ENCODE measurements at places on chromosomes 4 and X.

DNA sequence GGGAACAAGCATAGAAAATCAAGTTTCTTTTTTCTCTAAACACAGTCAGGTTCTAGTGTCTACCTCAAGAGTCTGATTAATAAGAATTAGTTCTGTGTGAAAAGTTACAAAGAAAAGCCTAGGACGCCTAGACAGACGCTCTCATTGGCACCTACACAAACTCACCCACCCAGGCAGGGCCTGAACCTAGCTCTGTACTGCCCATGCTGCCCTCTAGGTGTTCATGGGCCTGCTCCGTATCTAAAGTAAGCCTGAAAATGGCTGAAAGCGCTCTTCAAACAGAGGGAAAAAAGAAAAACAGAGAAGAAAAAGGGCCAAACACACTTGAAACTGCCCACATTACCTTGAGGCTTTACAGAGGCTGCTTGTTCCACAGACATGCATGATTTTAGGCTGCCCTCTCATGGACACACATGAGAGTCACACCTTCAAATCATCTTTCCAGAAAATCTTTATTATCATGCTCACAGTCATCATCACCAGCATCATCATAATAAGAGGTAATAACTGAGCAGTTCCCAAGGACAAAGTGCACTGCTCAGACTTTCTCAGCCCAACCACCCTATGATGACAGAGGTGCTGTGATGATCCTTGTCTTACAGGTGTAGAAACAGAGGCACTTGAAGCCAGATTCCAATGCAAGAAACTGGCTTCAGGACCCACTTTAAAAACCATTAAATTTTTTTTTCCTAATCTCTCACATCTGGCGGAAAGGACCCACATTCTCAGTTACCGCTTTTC lies 49.6 kb downstream of the MAP7D2 start:
- no peaks in the 10 kb centered on the region for H3K36me3 ChIP-seq
- H3K4me1 ChIP-seq, result no peaks in the 10 kb centered on the region
- DNase-seq, result no peak

DNA sequence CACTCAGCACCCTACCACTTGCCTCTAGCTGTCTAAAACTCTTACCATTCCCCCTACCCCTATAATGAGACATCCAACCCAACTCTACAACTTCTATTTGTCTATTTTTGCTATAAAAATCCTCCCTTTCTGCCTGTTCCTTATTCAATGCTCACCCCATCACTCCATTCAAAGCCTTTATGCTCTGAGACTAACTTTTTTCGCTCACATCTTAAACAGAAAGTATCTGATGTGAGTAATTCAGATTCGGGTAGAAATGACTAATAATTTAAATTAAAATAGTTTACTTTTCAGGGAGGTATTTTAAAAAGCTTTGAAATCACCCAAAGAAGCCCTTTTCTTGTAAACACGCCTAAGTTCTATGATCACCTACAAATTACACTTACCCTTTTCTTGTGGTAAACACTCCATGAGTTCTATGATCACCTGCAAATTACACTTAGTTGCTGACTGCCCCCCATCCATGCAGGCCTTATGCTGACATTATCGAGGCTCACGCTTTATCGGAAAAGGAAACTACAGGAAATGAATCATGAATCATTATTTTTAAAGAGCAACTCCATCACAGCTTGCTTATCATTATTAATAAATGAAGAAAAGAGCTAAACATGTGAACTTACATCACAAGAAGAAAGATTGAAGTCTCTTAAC lies 168.7 kb upstream of the PPP1R2C start:
- H3K4me1 ChIP-seq, result peaks cover 13% of the 10 kb centered on the region
- H3K27me3 ChIP-seq, result no peaks in the 10 kb centered on the region
- H3K36me3 ChIP-seq, result no peaks in the 10 kb centered on the region
- peak overlapping the region; percentile 87 for H3K27ac ChIP-seq
- no peak overlapping the region for H3K4me3 ChIP-seq

DNA sequence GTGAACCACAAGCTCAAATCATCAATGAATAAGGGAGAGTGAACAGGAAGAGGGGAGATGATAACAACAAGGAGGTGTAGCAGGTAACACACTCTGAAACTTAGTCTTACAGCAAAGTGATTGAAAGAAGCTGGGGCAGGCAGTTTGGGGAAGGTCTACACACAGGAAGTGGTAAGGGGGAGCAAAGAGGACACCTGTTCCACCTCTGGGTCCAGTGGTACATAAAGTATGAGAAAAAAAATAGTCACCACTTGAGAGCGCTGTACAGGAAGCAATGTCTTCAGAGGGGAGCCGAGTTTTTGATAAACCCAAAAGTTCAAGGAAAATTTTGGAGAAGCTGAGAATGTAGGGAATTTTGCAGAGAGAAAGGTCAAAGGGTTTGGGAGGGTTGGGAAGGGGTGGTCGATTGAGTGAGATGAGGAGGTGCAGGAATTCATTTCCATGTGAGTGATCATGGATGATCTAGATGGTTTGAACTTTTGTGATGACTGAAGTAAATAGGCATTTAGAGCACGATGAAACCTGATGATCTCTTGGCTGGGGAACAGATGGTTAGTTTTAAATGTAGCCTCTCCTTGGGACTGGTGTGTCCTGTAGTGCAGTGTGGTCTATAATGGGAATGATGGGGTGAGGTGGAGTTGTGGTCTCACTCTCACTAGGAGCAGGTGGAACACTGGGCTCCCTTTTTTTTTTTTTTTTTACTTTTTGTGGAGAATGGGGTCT lies 142.0 kb downstream of the RBMX2 start:
- DNase-seq, result no peak
- no peaks in the 10 kb centered on the region for H3K4me1 ChIP-seq
- H3K36me3 ChIP-seq, result no peaks in the 10 kb centered on the region

DNA sequence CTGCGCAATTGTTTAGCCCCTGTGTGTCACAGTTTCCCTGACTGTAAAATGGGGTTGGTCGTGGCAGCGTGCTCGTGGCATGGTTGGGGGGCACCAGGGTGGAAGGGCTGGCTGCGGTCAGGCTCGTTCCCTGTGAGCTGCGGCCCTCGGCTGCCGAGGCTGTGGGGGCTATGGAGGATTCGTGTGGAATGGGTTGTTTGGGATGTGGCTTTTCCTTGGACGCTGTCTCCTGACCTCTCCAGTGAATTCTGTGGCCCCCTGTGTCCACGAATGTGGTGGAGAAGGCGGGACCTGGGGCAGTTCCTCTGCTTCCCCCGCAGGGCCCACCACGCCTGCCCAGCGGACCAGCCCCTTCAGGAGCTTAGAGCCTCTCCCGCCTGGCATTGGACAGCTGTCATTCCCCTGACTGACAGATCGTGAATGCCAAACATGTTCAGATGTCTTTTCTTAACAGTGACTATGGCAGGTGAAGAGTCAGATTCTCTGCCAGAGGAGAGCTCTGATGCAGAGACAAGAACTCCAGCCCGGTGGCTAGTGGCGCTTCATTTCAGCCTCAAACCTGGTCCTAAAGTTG lies 17.2 kb upstream of the HGFAC start:
- no peaks in the 10 kb centered on the region for H3K27me3 ChIP-seq
- H3K4me3 ChIP-seq, result no peak overlapping the region
- no peak overlapping the region for H3K27ac ChIP-seq
- H3K4me1 ChIP-seq, result no peaks in the 10 kb centered on the region
- no peak for DNase-seq

- peak; percentile 72 for DNase-seq
- no peaks in the 10 kb centered on the region for H3K36me3 ChIP-seq
- no peaks in the 10 kb centered on the region for H3K27me3 ChIP-seq
- no peak overlapping the region for H3K4me3 ChIP-seq
- H3K27ac ChIP-seq, result no peak overlapping the region
Measured at GRCh38 chrX:69015156-69015555, 150.1 kb downstream of the PJA1 start.

GRCh38 chr4:829761-830600 lies 4.1 kb upstream of the CPLX1 start:
- peak; percentile 67 for DNase-seq
- no peak overlapping the region for H3K27ac ChIP-seq
- peaks cover 75% of the 10 kb centered on the region for H3K27me3 ChIP-seq
- H3K4me3 ChIP-seq, result no peak overlapping the region

- H3K36me3 ChIP-seq, result no peaks in the 10 kb centered on the region
- no peak overlapping the region for H3K27ac ChIP-seq
- DNase-seq, result no peak
- H3K27me3 ChIP-seq, result no peaks in the 10 kb centered on the region
Measured at GRCh38 chr4:152590179-152591031, 54.5 kb upstream of the FBXW7 start.

DNA sequence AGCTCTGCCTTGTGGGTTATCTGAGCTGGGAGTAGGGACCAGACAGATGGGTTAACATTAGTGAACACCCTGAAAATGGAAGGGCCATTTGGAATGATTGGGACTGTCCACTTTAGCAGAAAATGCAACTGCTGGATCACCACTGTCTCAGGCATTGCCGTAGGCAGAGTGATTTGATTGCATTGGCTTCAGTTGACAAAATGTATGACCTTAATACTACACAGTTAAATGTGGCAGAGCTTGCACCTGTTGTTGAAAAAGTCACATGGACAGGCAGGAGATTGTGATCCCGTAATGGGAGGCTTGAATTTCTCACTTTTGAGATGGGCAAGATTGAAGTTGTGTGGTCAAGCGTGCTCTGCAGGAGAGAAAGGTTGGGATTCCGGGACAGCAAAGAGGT lies 166.5 kb upstream of the PUDP start:
- no peaks in the 10 kb centered on the region for H3K27me3 ChIP-seq
- DNase-seq, result no peak
- H3K27ac ChIP-seq, result no peak overlapping the region
- no peak overlapping the region for H3K4me3 ChIP-seq
- H3K4me1 ChIP-seq, result no peaks in the 10 kb centered on the region
- no peaks in the 10 kb centered on the region for H3K36me3 ChIP-seq

Measured in spleen (tissue), 13 donors.